Keratinocyte (primary cell): ENCODE measurements at places on chromosomes 2 and 18. TPM values are rescaled to one million over a fixed set of nuclear protein-coding genes. Genes with fewer than 3 reads are reported as not detected.

MC2R gene
- not detected in 3 replicates for polyA plus RNA-seq

GRCh38 chr2:11564816-11565567 is 31.1 kb downstream of the GREB1 start:
- H3K27ac ChIP-seq: no peak overlapping the region
- no peak for DNase-seq
- peaks cover 4% of the 10 kb centered on the region for H3K27me3 ChIP-seq
- H3K4me1 ChIP-seq: peaks cover 8% of the 10 kb centered on the region

DNA sequence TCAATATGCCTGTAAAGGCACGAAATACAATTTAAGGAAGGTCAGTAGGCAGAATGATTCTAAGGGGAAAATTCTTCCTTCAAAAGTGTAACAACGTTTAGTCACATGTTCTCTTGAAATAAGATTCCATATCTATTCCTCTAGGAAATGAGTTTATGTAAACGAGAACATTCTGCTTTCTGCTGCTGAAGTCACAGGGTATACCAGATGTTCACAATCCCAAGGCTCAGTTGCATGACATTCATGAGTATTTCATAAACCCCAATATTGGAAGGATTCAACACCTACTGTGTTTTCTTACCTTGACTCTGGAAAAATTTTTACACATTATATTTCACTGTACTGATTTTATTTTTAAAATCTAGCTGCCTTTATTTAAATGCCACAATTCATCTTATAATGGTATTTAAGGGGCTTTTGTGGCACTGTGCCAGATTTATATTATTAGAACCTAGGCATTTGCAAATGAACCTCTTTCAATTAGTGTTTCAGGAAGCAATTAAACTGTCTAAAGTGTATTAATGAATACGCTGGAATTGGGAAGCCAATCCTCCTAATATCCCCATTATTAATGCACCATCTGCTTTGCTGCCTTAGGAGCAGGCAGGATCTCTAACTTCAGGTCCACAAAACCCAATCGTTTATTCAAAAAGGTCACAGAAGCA is 542.6 kb upstream of the KLHL29 start:
- no peak overlapping the region for H3K4me3 ChIP-seq
- no peaks in the 10 kb centered on the region for H3K36me3 ChIP-seq
- H3K27me3 ChIP-seq: no peaks in the 10 kb centered on the region

DNA sequence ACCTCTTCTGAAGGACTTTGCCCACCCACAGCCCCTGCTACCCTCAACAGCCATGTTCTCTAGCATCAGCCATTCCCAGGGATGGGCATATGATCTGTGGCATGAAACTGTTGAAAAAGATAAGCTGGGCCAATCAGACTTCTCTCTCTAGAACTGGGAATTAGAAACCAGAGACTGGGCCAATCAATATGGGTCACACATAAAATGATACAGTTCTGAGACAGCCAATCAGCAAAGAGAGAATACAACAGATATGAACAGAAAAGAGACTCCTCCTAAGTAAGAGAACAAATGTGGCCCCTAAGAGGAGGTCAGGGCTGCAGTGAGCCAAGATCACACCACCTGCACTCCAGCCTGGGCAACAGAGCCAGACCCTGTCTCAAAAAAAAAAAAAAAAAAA is 2.1 kb downstream of the KIDINS220 start:
- no peaks in the 10 kb centered on the region for H3K36me3 ChIP-seq
- no peak overlapping the region for H3K27ac ChIP-seq
- peaks cover 12% of the 10 kb centered on the region for H3K4me1 ChIP-seq
- H3K4me3 ChIP-seq: no peak overlapping the region

DNA sequence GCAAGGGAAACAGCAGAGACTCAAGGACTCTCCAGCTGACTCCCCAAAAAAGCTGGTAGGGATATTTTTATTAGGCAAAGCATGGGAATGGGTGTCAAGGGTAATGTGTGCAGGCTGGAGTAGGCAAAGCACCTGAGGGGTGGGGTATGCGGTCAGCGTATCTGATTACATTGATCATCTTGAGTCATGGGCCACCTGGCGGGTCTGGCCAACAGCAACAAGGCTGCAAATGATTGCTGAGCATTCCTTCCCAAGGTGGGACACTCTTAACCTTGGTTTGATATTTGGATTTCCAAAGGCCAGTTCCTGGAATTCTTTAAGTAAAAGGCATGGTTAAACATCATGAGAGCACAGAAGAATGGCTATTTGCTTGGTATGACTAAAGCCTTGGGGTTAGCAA is 32.6 kb upstream of the CCBE1 start:
- H3K4me3 ChIP-seq: no peak overlapping the region
- H3K36me3 ChIP-seq: no peaks in the 10 kb centered on the region
- no peaks in the 10 kb centered on the region for H3K4me1 ChIP-seq
- no peak for DNase-seq
- H3K27ac ChIP-seq: no peak overlapping the region
